ENCODE measurements at places on chromosomes 11 and 22.

GRCh38 chr11:1847926-1848639 lies 4.8 kb upstream of the LSP1 start:
- DNase-seq, result no peak

DNA sequence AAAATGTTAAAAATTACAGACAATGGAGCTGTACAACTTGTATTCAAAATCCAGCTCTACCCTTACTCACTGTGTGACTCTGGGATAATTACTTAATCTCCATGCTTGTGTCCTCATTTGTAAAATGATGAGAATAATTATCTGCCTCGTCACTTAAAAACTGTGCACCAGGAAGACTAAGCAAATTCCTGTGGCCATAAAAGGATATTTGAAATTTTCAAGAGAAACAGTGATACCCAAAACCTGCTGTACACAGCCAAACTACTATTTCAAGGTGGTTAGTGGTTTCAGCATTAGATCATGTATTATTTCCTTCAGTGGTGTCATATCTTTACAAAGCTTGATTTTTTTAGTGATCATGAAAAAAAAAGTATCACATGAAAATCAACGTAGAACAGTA lies 136.9 kb downstream of the METTL15 start:
- DNase-seq, result no peak

DNA sequence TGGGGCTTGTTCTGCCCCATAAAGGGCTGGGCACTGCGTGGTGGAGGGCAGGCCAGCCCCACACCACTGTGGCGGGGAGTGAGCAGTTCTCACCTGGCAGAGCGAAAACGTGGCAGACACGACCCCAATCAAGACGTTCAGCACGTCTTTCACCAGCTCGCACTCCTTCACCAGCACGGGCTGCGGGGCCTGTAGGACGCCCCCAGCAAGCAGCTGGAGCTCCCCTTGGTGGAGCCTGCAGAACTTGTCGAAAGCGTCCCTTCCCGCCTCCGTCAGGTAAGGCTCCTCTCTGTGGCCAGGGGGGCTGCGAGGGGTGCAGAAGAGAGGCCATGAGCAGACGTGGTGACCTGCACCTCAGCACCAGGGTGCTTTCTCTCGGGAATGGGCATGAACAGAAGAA lies 11.6 kb downstream of the TUBGCP6 start:
- DNase-seq, result no peak

DNA sequence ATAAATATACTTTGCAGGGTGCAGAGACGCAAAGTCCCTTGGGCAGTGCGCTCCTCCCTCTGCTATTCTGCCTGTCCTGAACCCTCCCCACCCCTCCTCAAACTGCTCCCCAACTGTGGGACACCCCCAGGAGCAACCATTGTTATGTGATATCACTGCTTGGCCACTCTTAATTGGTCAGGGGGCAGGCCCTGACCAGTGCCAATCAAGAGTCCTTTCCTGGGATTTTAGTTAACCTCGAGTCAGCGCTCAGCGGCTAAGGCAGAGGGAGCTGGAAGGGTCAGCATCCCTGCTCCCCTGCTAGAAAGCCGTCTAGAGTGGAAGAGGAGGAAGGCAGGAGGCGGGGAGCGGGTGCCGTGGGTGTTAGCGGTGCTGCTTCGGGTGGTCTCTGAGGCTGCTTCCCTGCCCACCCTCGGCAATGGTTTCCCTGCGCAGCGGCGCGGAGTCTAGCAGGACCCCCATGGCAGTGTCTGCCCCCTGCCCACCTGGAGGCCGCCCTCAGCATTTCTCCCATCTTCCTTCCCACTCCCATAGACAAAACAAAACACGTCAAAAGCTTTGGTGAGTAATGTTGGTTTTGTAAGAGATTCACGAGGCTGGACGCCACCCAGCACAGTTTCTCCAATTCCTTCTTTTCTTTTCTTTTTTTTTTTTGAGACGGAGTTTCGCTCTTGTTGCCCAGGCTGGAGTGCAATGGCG lies 38.4 kb upstream of the A4GALT start:
- no peak for DNase-seq

GRCh38 chr11:46100670-46101069 lies 20.6 kb downstream of the PHF21A start:
- no peak for DNase-seq

GRCh38 chr22:17969701-17970113 lies 54.7 kb downstream of the MICAL3 start:
- DNase-seq, result no peak

- no peak for DNase-seq
These were observed 177.3 kb downstream of the GUCY1A2 start for GRCh38 chr11:106840947-106841346.

- DNase-seq, result no peak
These were observed 33.3 kb downstream of the ELF5 start for GRCh38 chr11:34480314-34480713.

DNA sequence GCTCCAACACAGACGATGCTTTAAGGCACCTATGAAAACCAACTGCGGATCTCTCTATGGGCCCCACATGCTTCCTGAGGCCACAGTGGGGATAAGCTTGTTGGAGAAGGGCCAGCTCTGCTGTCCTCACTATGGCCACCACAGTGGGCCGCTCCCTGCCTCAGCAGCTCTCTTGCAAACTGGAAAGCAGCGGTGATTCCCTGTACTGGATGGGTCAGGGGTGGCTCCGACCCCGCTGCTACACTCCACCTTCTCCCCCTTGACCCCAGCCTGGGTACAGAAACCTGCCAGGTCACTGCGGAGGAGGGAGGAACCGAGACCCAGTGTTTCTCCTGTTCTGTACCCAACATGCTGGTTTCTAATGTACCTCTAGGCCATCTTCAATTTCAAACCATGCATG lies 403.9 kb downstream of the CTTN start:
- DNase-seq, result no peak

GRCh38 chr11:6992457-6993417 lies 27.4 kb downstream of the ZNF214 start:
- DNase-seq, result no peak

- DNase-seq, result no peak
These were observed 8.4 kb downstream of the DAGLA start for GRCh38 chr11:61688365-61689163.

- DNase-seq, result no peak
These were observed 53.7 kb downstream of the TECTA start for GRCh38 chr11:121154486-121155314.

DNA sequence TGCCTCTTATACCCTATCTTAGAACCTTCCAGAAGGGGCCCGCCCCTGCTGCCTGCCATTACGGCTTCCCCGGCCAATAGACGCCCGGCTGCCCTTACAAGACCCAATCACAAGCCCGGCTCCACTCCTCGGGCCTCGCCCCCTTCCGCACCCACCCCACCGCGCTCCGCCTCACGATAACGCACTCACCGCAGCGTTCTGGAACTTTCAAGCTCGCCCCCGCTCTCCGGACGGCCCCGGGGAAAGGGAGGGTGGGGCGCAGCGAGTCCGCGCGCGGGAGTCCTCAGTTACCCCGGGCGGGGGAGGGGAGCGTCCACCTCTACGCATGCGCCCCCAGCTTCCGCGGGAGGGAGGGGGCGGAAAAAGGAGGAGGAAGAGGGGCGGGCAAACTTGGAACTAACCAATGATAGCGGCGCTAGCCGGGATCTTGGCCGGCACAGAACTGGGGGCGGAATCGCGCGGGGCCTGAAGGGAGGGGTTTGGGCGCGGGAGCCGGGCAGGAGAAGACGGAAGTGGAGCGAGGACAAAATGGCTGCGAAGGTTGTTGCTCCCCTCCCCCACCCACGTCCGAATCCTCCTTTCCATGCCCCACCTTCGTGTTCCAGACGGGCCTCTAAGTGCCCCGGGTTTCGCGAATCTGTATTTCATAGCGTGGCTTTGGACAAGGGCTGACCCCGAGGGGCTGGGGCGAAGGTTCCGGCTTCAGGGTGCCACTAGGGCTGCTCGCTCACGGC lies 389 bp upstream of the HSPA8 start:
- peak; percentile 99 for DNase-seq

DNA sequence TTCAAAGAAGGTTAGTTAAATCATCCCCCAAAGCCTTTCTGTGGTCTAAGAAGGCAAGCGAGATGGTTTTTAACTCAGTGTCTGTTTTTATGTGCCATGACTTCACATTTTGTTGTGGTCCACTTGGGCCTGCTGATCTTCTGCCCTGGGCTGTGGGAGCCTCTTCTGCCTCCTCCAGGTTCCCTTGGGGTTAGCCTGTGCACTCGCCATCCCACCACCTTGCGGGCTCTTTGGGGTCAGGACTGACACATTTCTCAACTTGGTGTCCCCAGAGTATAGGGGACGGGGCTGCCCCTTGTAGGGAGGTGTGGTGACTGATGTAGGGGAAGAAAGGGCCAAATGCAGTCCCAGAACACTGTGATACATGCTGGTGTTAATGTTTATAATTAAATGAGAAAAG lies 207.0 kb downstream of the TBC1D22A start:
- DNase-seq, result no peak

GRCh38 chr11:114088216-114088615 lies 28.7 kb downstream of the ZBTB16 start:
- DNase-seq, result no peak

DNA sequence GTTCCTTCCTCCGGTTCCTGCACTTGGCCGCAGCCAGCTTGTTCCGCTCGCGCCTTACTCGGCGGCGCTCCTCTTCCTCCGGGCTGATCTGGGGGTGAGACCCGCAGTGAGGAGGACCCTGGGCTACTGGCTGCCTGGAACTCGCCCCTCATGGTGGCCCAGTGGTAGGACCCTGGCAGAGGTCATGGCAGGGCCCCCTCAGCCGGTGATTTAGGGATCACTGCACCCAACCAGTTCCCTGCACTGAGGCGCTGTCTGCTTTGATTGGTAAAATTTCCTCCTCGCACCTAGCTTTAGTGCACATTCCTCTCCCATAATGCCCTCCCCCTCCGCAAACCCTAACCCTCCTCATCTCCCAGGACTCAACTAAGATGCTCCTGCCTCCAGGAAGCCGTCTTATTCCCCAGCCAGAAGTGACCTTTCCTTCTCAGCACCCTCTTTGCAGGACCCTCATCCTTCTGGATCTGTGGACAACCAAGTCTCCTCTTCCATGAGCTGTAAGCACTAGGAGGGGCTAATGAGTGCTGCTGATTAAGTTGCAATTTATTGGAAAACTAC lies 3.6 kb downstream of the CCDC85B start:
- DNase-seq, result no peak

DNA sequence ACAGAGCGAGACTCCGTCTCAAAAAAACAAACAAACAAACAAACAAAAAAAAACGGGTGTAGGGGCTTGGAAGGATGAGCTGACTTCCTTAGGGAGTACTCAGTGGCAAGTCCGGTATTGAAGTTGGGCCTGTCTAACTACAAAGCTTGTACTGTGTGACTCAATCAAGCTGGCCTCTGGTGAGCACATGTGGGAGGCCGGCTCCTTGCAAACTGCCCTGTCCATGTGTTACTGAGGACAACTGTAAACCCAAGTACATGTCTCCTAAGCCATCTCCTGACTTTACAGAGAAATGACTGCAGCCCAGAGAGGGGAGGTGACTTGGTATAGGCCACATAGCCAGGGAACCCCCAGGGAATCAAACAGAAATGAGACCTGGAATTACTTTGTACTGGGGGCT lies 11.6 kb downstream of the RIBC2 start:
- DNase-seq, result no peak

Measured in stimulated activated CD8-positive, alpha-beta memory T cell treated with anti-CD3 and anti-CD28 coated beads, Interleukin-4, amount 100 ng/mL, for 4 hours (primary cell).